Sigmoid colon (tissue), 7 donors: ENCODE measurements at places on chromosomes 1 and 21. TPM values are rescaled to one million over a fixed set of nuclear protein-coding genes. Genes with fewer than 3 reads are reported as not detected.

The LRRIQ3 gene
- total RNA-seq: 0.81 TPM

The DNM3 gene
- 5.0 TPM for total RNA-seq

The CR2 gene
- total RNA-seq: not detected

The DPT gene
- 266 TPM for total RNA-seq

The ATP6V1G3 gene
- total RNA-seq: not detected

The SIM2 gene
- not detected for total RNA-seq

The KCNJ6 gene
- total RNA-seq: not detected

The SPRR2A gene
- not detected for total RNA-seq

The FBLIM1 gene
- 49.6 TPM for total RNA-seq

The CHIT1 gene
- total RNA-seq: not detected

The CGN gene
- total RNA-seq: 0.41 TPM

The DCDC2B gene
- not detected for total RNA-seq

The LMOD1 gene
- total RNA-seq: 633 TPM

The GRHL3 gene
- not detected for total RNA-seq

The NBPF4 gene
- not detected for total RNA-seq

The RRP1B gene
- total RNA-seq: 16.0 TPM

The KIAA1614 gene
- total RNA-seq: 9.6 TPM

The SLC45A3 gene
- 0.71 TPM for total RNA-seq

The PLA2G2A gene
- 72.3 TPM for total RNA-seq

The ODR4 gene
- total RNA-seq: 18.5 TPM

The CELA3A gene
- not detected for total RNA-seq

The KRTAP12-2 gene
- total RNA-seq: not detected

The SLC22A15 gene
- 3.2 TPM for total RNA-seq

The BSND gene
- total RNA-seq: not detected

The HHAT gene
- 3.2 TPM for total RNA-seq

The GBP1 gene
- 24.1 TPM for total RNA-seq

The CYP2J2 gene
- not detected for total RNA-seq

The FAM167B gene
- total RNA-seq: 2.2 TPM

The CFHR5 gene
- not detected for total RNA-seq

The TTC34 gene
- total RNA-seq: 0.16 TPM

The HES5 gene
- total RNA-seq: not detected

The ARHGAP30 gene
- total RNA-seq: 6.1 TPM

The CELF3 gene
- total RNA-seq: 1.6 TPM

The AK5 gene
- 1.9 TPM for total RNA-seq

The LRRN2 gene
- 4.9 TPM for total RNA-seq

The CHODL gene
- total RNA-seq: 3.1 TPM

The MYOG gene
- not detected for total RNA-seq

The KCNN3 gene
- total RNA-seq: 16.4 TPM

The CRP gene
- not detected for total RNA-seq
